ENCODE measurements at places on chromosomes 16 and 17. TPM values are rescaled to one million over a fixed set of nuclear protein-coding genes. Genes with fewer than 3 reads are reported as not detected.
A peak's percentile ranks its signal among the peaks of the same experiment; 100 is the strongest.

DNA sequence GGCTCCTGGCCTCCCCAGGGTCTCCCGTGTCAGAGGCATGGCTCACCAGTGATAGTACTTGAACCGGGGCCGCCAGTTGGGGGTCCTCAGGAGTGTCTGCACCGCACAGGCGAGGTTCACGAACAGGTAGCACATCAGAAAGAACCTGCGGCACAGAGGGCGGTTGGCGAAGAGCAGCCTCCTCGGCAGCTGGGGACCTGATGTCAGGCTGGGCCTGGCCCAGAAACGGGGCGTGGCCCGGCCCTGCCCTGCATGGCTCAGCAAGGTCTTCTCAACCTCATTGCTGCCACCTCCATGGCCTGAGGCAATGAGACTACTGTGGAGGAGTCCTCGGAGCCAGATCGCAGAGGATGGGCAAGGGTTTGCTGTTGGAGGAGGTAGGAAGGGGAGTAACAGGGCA lies 4.1 kb upstream of the LCAT start:
- DNase-seq, result no peak

DNA sequence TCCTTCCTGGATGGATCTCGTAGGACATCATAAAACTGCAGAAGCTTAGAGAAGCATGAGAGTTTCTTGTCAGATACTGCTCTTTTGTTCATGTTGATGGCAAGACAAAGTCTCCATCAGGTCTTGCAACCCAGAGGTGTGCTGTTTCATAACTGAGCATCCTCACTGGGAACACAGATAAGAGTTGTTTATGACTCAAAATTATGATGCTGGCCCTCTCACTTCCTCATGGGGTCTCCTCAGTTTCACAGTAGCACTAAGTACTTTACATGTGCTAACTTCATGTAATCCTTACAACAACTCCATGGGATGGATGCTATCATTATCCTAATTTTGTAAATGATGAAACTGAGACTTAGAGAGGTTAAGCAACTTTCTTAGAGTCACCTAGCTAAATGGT lies 14.4 kb downstream of the SCPEP1 start:
- no peak for DNase-seq

GRCh38 chr17:12592941-12593340 lies 72.7 kb upstream of the MYOCD start:
- DNase-seq, result no peak

- DNase-seq, result no peak
These were observed 116.5 kb downstream of the BANP start for GRCh38 chr16:88067530-88068411.

- DNase-seq, result no peak
These were observed 92.9 kb upstream of the ZNF750 start for GRCh38 chr17:82932518-82933310.

DNA sequence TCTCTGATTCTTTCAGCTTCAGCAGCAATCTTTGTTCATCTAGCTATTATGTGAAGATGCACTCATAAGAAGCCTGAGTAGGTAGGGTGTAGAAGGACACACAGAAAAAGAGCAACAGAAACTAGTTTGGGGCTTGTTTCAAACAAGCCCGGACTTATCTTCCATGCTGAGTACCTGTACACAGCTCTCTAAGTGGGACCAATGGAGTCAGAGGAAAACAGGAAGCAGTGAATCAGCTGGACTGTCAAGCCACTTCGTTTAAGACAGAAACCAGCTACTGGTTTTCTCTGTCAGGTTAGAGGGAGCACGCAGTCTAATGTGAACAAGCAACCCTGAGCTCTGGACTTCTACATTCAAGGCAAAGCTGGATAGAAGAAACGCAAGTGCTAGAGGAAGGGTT lies 16.0 kb downstream of the MAP2K6 start:
- no peak for DNase-seq

DNA sequence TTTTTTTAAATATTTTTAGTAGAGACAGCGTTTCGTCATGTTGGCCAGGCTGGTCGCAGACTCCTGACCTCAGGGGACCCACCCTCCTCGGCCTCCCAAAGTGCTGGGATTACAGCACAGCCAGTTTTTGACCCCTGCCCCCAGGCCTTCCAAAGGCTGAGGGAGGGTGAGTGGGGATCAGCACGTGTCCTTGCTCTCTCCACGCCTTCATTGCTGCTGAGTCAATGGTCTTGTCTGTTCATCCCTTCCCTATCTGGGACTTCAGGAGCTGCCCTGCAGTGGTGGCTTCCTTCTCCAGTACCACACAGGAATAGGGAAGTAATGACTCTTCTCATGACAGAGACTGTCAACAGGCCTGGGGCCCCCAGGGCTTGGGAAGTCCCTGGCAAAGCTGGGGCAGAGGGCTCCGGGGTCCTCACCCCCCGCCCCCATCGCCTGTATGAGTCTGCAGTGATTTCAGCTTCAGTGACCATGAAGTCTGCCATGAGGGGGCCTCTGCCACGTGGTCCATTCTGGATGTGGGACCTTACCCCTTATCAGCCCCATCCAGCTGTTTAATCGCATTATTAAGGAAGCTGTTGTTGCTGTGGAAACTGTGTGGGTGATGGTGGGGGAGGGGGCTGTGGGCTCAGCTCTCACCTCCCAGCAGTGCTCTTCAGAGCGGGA lies 6.1 kb downstream of the ABCC3 start:
- no peak for DNase-seq

GRCh38 chr17:65261682-65262636 lies 124.8 kb downstream of the RGS9 start:
- DNase-seq, result no peak

DNA sequence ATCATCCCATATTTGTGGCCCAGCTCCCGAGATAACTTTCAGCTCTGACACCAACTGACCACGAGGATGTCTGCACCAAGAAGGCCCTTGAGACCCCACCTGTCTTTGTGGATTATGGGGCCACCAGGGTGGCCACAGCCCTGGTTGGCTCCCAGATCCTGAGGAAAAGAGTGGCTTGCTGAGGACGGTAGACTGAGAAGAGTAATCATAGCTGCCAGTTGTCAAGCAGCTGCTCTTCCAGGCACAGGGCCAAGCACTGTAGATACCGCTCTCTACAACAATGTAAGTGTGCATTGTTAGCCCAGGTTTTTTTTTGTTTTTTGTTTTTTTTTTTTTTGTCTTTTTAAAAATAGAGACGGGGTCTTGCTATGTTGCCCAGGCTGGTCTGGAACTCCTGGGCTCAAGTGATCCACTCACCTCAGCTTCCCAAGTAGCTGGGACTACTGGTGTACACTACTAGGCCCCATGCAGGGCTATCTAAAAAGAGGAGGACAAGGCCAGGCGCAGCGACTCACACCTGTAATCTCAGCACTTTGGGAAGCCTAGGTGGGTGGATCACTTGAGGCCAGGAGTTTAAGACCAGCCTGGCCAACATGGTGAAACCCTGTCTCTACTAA lies 9.6 kb downstream of the ZNF205 start:
- DNase-seq, result no peak

- no peak for DNase-seq
These were observed 134.7 kb downstream of the SOX9 start for GRCh38 chr17:72255481-72255880.

DNA sequence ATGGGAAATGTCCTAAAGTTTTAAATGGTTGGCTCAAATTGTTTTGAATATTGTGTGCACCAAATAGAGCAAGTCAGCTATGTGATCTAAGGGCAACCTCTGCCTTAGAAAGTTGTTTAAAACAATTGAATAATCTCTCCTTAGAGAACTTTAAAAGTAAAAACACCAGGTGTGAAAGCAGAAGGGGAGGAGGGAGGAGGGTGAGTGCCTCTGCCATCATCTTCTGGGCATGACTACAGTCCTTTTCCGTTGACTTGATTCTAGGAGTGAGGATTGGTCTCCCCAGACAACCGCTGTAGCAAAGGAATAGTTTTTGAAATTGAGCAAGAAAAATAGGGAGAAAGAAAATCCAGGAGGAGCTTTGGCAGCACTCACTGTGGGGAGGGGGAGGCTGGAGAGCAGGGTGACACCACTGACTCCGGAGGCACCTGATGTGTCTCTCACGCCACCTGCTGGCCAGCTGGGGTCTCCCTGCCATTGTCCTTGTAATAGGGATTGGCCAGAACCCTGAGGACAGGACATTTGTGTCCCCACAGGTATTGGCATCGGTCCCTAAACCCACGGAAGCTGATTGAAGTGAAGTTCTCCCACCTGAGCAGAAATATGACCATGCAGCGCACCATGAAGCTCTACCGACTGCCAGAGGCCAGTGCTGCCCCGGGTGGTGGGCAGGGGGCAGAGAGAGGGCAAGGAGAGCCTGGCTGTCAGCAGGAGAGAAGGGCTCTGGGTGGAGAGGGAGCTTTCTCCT lies 33.3 kb downstream of the PLCD3 start:
- DNase-seq, result peak; percentile 79

DNA sequence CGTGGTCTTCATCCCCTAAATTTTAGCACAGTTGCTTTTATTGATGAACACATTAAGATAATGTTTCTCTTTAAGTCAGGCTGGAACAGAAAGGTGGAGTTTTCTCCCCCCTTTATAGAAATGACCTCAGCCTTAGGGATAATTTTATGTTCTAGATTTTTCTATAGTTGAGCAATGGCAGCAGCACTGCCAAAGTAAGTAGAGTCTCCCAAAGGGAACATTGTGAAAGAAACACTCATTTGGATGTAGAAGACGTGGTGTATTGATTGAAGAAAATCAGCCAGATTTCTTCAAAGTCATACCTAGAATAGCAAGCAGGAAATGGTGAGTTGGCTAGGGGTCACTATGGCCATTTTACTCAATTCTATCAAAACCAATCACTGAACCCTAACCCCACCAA lies 122.5 kb downstream of the DNAH9 start:
- no peak for DNase-seq

GRCh38 chr17:16287563-16288027 lies 65.7 kb downstream of the CENPV start:
- no peak for DNase-seq

- no peak for DNase-seq
These were observed 138.4 kb downstream of the PHKB start for GRCh38 chr16:47599512-47599911.

DNA sequence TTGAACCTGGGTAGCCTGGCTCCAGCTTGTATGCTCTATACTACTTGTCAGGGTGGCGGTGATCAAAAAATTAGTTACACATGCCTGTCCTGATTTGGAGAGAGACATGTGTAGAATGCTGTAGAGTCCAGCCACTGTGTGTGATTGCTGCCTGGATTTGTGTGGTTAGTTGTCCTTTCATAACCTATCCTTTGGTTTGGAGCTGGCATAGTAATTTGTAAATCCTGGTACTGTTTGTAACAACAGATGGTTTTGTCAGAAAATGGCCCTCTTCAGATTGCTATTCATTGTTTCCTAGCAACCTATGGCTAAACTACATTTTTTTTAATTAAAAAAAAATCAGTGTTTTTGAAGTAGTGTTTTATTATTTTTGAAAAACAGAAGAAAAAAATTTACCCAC lies 30.5 kb downstream of the ETV4 start:
- no peak for DNase-seq

The NPIPB6 gene
- not detected for total RNA-seq

The PROCA1 gene
- total RNA-seq, result 0.79 TPM

The TUBB3 gene
- total RNA-seq, result 1,289 TPM

The INCA1 gene
- not detected for total RNA-seq

The ATP6V0D1 gene
- total RNA-seq, result 30.8 TPM

The MRPS23 gene
- 52.0 TPM for total RNA-seq

The NAA60 gene
- 16.3 TPM for total RNA-seq

All from MG63 (cell line).